Glomerular endothelial cell (primary cell): ENCODE measurements at places on chromosomes 5 and 9. TPM values are rescaled to one million over a fixed set of nuclear protein-coding genes. Genes with fewer than 3 reads are reported as not detected.

DNA sequence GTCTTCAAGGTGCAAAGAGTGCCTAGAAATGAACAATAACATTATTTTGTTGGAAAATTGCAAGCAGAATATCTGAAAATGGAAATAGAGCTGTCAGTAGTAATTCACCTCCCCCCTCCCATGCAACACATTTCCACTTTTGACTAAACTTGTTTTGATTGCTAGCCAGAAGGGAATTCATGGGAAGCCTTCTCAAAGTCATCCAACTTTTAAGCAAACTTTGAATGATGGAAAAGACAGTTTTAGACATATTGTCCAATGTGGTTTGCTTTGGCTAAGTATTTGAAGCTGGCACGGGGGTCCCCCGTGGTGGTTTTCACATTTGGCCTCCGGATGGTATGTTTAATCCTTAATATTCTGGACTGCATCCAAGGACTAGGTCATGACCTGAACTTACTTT lies 7.5 kb downstream of the NR2F1 start:
- DNase-seq: no peak

DNA sequence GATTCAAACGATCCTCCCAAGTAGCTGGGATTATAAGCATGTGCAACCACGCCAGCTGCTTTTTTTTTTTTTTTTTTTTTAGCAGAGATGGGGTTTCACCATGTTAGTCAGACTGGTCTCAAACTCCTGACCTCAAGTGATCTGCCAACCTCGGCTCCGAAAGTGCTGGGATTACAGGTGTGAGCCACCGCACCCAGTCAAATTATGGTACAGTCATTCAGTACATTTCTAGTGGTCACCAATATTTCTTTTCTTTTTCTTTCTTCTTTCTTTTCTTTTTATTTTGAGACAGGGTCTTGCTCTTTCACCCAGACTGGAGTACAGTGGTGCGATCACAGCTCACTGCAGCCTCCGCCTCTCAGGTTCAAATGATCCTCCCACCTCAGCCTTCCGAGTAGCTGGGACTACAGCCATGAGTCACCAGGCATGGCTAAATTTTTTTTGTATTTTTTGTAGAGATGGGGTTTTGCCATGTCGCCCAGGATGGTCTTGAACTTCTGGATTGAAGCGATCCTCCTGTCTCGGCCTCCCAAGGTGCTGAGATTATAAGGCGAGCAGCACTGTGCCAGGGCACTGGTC lies 25.4 kb upstream of the DCP2 start:
- no peak for DNase-seq

GRCh38 chr5:88873447-88873846 lies 9.5 kb downstream of the MEF2C start:
- DNase-seq: no peak

The CRHBP gene
- 0.58 and 3.4 TPM in 2 replicates for total RNA-seq
